ENCODE measurements at places on chromosomes 3 and 15.

DNA sequence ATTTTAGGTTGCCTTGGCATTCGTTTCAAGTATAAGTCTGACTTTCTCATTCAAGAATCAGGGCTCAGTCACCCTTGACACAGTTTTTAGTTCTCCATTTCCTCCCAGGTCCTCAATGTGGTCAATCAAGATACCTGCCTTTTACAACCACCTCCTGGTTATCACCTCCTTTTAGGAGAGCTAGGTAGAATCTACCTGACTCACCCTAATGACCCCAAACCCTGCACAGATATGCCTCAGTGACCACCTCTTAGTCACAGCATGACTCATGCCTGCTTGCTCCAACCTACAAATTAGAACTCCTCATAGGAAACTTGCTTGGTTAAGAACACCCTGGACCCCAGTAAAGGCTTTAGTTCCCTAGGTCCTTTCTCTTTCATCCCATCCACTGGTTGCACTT lies 22.5 kb downstream of the DMXL2 start:
- no peak for DNase-seq

GRCh38 chr3:143103652-143104051 lies 15.9 kb upstream of the CHST2 start:
- no peak for DNase-seq

- no peak for DNase-seq
These were observed 973.6 kb downstream of the EPHA3 start for GRCh38 chr3:90080988-90081387.

- DNase-seq: no peak
These were observed 94.4 kb downstream of the ST6GAL1 start for GRCh38 chr3:187024536-187025226.

- DNase-seq: no peak
These were observed 59.7 kb downstream of the MAP3K13 start for GRCh38 chr3:185422677-185423076.

GRCh38 chr15:70050441-70050840 lies 47.3 kb downstream of the TLE3 start:
- no peak for DNase-seq

- no peak for DNase-seq
These were observed 33.9 kb downstream of the ZBBX start for GRCh38 chr3:167346171-167346570.

- no peak for DNase-seq
These were observed 127.8 kb upstream of the SMAD3 start for GRCh38 chr15:66937588-66937987.

DNA sequence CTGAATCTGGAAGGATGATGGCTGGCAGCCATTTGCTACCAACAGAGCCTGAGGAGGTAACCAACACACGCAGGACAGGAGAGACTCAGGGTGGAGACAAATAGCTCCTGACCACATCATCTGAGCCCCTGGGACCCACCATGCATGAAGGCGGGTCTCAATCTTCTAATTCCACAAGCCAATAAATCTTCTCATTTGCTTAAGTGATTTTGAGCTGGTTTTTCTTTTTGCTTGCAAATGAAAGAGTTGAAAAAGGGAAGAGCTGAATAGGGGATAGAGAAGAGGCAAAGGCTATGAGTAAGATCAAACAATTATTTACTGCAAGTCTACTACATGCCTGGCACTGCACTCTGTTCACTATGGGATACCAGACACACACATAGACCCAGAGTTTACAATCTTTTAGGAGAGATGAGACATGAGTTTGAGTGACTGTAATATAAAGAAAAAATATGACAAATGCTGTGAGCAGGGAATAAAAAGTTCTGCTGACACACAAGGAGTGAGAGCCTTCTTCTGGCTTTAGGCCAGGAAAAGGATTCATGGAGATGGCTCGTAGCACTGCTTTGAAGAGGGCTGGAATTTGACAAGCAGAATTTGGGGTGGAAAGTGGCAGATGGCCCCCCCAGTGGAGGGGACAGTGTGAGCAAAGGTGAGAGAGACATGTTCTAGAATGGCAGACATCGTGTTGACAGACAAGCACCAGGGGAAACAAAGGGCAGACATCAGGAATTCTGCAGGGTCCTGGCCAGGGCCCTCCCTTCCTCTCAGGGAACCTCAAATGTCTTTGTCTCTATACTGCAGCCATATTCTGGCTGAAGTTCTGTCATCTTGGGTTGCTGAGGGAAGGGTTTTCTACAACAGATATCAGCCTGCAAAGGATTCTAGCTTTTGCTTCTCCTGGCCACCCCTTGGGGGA lies 69.8 kb upstream of the WNT5A start:
- DNase-seq: no peak

GRCh38 chr3:4570840-4571621 lies 77.9 kb downstream of the ITPR1 start:
- DNase-seq: no peak

- DNase-seq: no peak
These were observed 51.7 kb downstream of the ZIC4 start for GRCh38 chr3:147354623-147355022.

DNA sequence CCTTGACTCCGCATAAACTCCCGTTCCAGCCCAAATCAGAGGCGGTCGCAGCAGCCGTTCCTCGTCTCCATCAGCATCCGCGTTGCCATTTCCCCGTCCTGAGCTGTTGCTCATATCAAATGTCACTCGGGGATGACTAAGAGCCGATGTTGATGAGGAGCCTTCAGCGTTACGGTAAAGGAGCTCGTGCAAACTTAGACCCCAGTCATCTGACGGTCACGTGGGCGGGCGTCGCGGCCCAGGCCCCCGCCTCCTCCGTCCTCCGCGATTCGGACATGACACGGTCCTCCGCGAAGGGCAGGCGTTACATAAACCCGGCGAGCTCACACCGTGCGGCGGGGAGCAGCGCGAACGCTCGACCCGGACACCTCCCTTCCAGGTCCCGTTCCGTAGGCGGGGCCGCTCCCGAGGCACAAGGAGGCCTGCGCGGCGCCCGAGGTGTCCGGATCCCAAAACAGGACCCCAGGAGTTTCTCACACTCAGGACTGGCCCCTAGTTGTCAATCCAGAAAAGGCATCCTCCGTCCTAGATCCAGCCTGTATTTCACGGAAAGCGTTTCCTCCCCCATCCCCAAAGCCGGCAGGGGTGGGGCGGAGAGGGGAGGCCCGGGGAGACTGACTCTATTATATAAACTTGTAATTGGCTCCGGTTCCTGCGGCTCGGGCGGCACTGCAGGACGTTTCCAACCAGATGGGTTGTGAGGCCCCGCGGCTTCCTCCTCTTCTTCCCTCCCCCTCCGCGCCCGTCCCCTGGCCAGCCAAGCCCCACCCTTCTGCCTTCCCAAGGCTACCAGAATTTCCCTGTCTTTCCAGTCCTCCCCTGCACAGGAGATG lies 100.0 kb upstream of the IGF1R start:
- DNase-seq: no peak

GRCh38 chr3:49636883-49637609 lies 37.1 kb upstream of the APEH start:
- DNase-seq: no peak

GRCh38 chr15:52566889-52567288 lies 1.9 kb downstream of the ARPP19 start:
- no peak for DNase-seq

GRCh38 chr3:11819146-11819689 lies 27.5 kb downstream of the TAMM41 start:
- no peak for DNase-seq

GRCh38 chr15:36766449-36766848 lies 187.0 kb downstream of the CDIN1 start:
- DNase-seq: no peak

DNA sequence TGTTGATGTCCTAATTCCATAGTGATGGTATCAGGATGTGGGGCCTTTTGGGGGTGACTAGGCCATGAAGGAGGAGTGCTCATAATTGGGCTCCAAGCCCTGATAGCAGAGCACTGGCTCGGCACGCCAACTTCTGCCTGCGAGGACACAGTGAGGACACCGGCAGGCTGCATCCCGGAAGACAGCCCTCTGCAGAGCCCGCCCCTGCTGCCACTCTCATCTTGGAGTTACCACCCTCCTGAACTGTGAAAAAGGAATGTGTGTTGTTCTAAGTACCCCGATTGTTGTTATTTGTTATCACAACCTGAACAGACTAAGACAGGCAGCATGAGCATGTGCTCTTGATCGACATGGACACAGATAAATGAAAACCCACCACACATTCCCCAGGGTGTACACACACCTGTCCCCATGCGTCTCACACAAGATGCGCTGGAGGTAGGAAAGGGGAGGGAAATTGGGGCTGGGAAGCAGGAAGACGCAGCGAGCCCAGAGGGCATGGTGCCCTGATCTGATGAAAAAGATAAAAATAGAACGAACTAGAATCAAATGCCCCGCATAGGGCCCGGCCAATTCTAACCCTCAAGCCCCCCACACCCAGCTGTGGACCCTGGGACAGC lies 40.1 kb downstream of the RPN1 start:
- no peak for DNase-seq

GRCh38 chr3:40841570-40842109 lies 316.9 kb downstream of the ZNF621 start:
- no peak for DNase-seq

- no peak for DNase-seq
These were observed 71.1 kb upstream of the OXTR start for GRCh38 chr3:8840556-8840955.

- no peak for DNase-seq
These were observed 107.8 kb upstream of the BOC start for GRCh38 chr3:113103588-113103987.

All from NCI-H187 treated with DMSO at 0.1 percent for 48 hours (cell line).